ENCODE measurements at places on chromosomes 5 and 9. TPM values are rescaled to one million over a fixed set of nuclear protein-coding genes. Genes with fewer than 3 reads are reported as not detected.

RGS7BP gene
- 1.0 TPM for total RNA-seq

SH3TC2 gene
- 6.8 TPM for total RNA-seq

GRCh38 chr9:7340451-7340850 is 459.1 kb downstream of the DMAC1 start:
- H3K27me3 ChIP-seq, result no peaks in the 10 kb centered on the region
- no peak for DNase-seq
- no peaks in the 10 kb centered on the region for H3K36me3 ChIP-seq
- no peak overlapping the region for H3K27ac ChIP-seq
- H3K4me1 ChIP-seq, result peaks cover 7% of the 10 kb centered on the region
- H3K4me3 ChIP-seq, result no peak overlapping the region

GRCh38 chr9:84324811-84325210 is 15.7 kb downstream of the SLC28A3 start:
- H3K36me3 ChIP-seq, result peaks cover 4% of the 10 kb centered on the region
- no peak for DNase-seq
- no peak overlapping the region for H3K4me3 ChIP-seq
- H3K27ac ChIP-seq, result no peak overlapping the region

DNA sequence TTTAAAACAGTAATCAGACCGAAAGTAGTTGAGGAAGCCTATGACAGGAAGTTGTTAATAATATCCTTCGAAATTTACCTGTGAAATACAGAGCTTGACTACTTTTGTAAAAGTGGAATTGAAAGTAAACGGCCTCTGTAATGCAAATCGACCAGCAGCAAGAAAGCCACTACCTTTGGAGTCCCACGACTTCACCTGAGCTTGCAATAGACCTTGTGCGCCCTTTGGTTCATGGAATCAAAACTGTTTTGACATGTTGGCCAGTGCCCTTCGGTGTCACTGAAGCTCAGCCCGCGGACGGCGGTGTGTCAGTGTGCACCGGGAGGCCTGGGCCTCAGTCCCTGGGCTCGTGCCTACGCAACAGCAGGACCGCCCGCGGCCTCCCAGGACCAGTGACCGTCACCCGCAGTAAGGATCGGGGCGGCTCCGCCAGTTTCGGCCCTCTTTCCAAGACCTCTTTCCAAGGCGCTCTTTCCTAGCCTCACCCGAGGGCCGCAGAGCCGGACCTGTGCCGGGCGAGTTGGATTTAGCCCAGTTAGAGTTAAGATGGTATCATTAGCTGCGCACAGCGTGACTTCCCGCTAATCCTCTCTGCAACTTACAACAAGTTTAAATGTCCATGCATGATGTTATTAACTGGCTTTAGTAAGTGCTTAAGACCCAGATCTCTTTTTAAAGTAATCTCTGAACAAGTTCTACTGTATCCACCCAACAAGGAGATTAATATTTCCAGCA is 223.3 kb downstream of the MEF2C start:
- H3K4me3 ChIP-seq, result peak overlapping the region; percentile 39
- H3K27ac ChIP-seq, result no peak overlapping the region
- no peaks in the 10 kb centered on the region for H3K36me3 ChIP-seq
- peaks cover 8% of the 10 kb centered on the region for H3K4me1 ChIP-seq
- H3K27me3 ChIP-seq, result peaks cover 89% of the 10 kb centered on the region

DNA sequence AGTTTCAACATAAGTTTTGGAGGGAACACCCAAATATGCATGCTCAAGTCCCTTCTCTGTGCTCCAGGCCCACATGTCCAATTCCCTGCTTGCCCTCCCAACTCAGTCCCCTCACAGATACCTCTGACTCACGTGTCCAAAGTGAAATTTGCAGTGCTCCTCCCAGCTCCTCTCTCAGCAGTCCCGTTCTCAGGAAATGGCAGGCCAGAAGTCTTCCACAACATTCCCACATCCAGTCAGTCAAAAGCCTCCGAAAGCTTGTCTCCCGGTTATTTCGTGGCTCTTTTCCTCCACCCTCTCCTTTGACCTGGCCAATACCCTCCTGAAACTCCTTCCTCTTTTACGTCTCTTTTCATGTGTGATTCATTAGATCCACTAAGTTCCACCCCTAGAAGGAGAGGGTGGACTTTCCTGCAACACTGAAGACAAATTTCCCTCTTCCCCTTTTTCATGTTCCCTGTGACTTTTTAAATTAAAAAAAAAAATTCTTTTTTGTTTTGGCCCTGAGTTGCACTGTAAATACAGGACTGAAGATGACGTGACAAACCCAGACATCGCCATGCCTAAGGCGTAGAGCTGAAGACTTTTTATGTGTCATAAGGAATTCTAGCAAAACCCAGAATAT is 12.8 kb upstream of the MGAT1 start:
- H3K4me1 ChIP-seq, result peaks cover 59% of the 10 kb centered on the region
- H3K36me3 ChIP-seq, result no peaks in the 10 kb centered on the region
- H3K27me3 ChIP-seq, result no peaks in the 10 kb centered on the region

DNA sequence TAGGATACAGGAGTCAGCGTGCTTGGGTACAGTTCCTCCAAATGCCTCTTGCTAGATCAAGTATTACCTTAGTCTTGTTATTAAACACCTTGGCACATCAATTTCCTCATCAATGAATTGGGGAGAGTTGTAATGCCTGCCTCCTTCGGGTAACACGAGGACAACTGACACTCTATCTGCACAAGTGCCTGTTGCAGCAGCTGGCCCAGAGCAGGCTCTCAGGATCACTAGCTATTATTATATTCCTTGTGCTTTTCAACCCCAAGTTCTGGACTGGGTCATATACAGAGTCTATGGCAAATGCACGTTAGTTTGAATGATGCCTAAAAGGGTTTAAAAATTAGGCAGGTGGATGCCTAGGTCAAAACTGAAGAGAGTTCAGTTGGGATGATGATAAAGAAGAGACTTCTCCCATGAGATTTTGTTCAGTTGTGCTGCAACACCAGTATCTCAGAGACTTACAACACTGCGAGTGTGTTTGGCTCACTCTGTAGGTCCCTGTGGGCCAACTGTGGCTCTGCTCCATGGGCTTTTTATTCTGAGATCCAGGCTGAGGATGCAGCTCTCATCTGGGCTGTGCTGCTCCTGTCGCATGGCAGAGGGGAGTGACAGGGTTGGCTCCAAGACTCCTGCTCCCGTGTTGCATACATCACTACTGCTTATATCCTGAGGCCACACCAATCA is 41.1 kb upstream of the TEX48 start:
- peaks cover 24% of the 10 kb centered on the region for H3K4me1 ChIP-seq
- H3K27me3 ChIP-seq, result peaks cover 13% of the 10 kb centered on the region
- no peak for DNase-seq
- H3K36me3 ChIP-seq, result no peaks in the 10 kb centered on the region
- no peak overlapping the region for H3K4me3 ChIP-seq

DNA sequence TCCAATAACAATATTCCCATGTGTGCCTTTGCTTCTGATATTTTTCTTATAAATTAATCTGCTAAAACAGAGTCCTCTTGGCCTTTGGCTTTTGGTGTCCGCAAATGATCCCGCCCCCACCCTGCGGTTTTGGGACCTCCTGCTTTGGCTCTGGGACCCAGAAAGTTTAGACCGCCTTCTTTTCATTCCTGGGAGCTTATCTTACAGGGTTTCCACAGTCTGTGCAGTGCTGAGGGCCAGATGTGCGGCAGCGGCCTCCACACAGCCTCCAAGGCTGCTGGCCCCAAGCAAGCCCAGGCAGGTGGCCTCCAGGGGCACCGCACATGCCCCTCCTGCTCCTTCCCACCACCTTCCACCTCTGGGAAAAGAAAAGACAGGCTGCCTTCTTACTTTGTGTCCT is 191.5 kb downstream of the ERCC6L2 start:
- no peak for DNase-seq
- H3K4me1 ChIP-seq, result peaks cover 12% of the 10 kb centered on the region
- no peak overlapping the region for H3K27ac ChIP-seq
- no peak overlapping the region for H3K4me3 ChIP-seq
- no peaks in the 10 kb centered on the region for H3K36me3 ChIP-seq

GRCh38 chr5:10700516-10700915 is 60.5 kb downstream of the DAP start:
- no peaks in the 10 kb centered on the region for H3K36me3 ChIP-seq
- no peak overlapping the region for H3K27ac ChIP-seq
- DNase-seq, result no peak
- peaks cover 8% of the 10 kb centered on the region for H3K4me1 ChIP-seq
- no peaks in the 10 kb centered on the region for H3K27me3 ChIP-seq

GRCh38 chr9:117491491-117491890 is 76.6 kb upstream of the ASTN2 start:
- no peak overlapping the region for H3K27ac ChIP-seq
- peaks cover 31% of the 10 kb centered on the region for H3K27me3 ChIP-seq
- H3K36me3 ChIP-seq, result no peaks in the 10 kb centered on the region
- DNase-seq, result no peak
- H3K4me3 ChIP-seq, result no peak overlapping the region

DNA sequence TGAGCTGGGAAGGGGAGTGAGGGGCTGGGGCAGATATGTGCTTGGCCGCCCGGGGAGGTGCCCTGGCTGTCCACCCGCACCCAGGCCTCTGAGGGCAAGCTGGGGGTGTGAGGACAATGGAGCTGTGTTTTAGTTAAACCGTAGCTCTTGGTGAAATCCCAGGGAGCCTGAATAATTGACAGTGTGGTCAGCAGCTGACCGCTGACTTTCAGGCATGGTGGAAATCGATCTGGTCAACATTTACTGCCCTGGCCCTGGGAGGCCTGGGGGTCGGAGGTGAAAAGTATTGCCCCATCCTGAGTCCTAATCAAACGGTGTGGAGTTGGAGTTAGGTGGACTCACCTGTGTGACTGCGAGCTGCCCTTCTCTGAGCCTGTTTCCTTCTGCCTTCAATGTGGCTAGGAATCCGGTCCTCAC is 31.2 kb upstream of the CRB2 start:
- H3K36me3 ChIP-seq, result no peaks in the 10 kb centered on the region
- H3K27ac ChIP-seq, result no peak overlapping the region
- peaks cover 50% of the 10 kb centered on the region for H3K4me1 ChIP-seq
- no peak overlapping the region for H3K4me3 ChIP-seq
- no peaks in the 10 kb centered on the region for H3K27me3 ChIP-seq

- H3K4me1 ChIP-seq, result peaks cover 8% of the 10 kb centered on the region
- H3K27me3 ChIP-seq, result peaks cover 75% of the 10 kb centered on the region
- H3K4me3 ChIP-seq, result no peak overlapping the region
- no peak overlapping the region for H3K27ac ChIP-seq
- DNase-seq, result no peak
Observed at GRCh38 chr5:2193142-2193541, 310.4 kb upstream of the IRX4 start.

DNA sequence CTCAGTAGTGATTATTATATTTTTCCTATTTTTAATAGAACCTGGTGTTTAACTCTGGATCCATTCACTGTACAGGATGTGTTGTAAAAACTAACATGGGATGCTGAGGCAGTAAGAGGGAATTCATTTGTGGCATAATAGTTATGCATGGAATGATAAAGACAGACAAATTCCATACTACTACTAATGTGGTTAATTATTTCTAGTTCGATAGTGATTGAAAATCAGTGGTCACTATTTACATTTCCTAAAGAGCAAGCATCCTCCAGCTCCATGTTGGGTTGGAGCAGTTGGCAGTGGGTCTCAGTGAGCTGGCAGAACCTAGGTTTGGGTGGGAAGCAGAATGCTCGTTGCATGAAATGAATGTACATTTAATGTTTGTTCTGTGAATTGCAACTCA is 122.6 kb downstream of the SAXO1 start:
- DNase-seq, result no peak
- no peak overlapping the region for H3K4me3 ChIP-seq
- H3K27ac ChIP-seq, result no peak overlapping the region
- peaks cover 4% of the 10 kb centered on the region for H3K4me1 ChIP-seq
- no peaks in the 10 kb centered on the region for H3K36me3 ChIP-seq
- peaks cover 9% of the 10 kb centered on the region for H3K27me3 ChIP-seq

- peaks cover 7% of the 10 kb centered on the region for H3K27me3 ChIP-seq
- H3K4me1 ChIP-seq, result peaks cover 7% of the 10 kb centered on the region
- no peaks in the 10 kb centered on the region for H3K36me3 ChIP-seq
- DNase-seq, result no peak
Observed at GRCh38 chr9:3008091-3008490, 164.2 kb upstream of the PUM3 start.

- H3K4me3 ChIP-seq, result no peak overlapping the region
- peaks cover 4% of the 10 kb centered on the region for H3K4me1 ChIP-seq
- no peak overlapping the region for H3K27ac ChIP-seq
Observed at GRCh38 chr9:86176468-86176867, 77.1 kb upstream of the GOLM1 start.

- DNase-seq, result no peak
- no peak overlapping the region for H3K27ac ChIP-seq
- no peaks in the 10 kb centered on the region for H3K36me3 ChIP-seq
- no peaks in the 10 kb centered on the region for H3K27me3 ChIP-seq
- H3K4me3 ChIP-seq, result no peak overlapping the region
Observed at GRCh38 chr9:114124666-114125475, 25.8 kb upstream of the KIF12 start.

- no peak for DNase-seq
- H3K4me1 ChIP-seq, result no peaks in the 10 kb centered on the region
- no peaks in the 10 kb centered on the region for H3K27me3 ChIP-seq
- no peak overlapping the region for H3K27ac ChIP-seq
- peaks cover 2% of the 10 kb centered on the region for H3K36me3 ChIP-seq
- no peak overlapping the region for H3K4me3 ChIP-seq
Observed at GRCh38 chr5:120326651-120327050, 137.4 kb upstream of the PRR16 start.

DNA sequence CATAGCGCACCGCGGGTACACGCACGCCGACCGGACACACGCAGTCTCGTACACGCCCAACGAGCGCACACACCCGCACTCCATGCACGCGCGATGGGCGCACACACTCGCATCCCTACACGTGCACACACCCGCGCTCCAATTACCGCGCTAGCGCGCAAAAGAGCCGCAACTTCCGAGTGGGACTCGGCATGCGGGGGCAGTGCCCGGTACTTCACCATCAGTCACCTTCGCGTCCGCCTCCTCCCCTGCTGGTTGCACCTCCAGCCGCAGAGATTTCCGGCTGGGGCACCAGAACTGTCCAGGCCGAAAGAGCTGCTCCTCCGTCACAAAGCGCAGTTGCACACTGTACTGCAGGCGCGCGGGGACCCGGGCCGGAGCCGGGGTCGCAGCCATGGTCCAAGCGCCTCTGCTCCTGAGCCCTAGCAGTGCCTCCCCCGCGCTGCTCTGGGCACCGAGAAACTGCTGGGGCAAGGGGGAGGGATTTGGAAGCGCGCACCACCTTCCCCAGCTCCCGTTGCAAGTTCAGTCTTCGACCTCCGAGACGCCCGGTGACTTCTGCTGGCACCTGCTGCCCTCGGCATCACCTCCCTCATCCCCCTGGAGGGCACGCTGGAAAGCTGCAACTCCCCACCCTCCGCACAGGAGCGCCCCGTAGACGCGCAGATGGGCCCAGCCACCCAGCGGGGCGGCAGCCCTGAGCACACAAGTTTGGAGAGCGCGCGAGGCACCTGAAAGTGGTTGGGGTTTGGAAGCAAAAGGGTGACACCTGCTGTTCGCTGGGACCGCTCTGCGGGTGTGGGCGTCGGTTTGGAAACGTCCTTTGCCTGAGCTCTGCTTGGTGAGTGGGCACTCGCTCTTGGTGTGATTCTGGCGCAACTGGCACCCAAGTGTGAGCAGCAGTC is 337.4 kb upstream of the PUM3 start:
- peak; percentile 73 for DNase-seq
- H3K36me3 ChIP-seq, result no peaks in the 10 kb centered on the region
- H3K4me3 ChIP-seq, result peak overlapping the region; percentile 76
- H3K27me3 ChIP-seq, result peaks cover 52% of the 10 kb centered on the region
- peaks cover 16% of the 10 kb centered on the region for H3K4me1 ChIP-seq

GRCh38 chr5:102891175-102891574 is 136.1 kb downstream of the PAM start:
- no peaks in the 10 kb centered on the region for H3K36me3 ChIP-seq
- peaks cover 2% of the 10 kb centered on the region for H3K4me1 ChIP-seq
- H3K4me3 ChIP-seq, result no peak overlapping the region
- no peak for DNase-seq
- peak overlapping the region; percentile 26 for H3K27ac ChIP-seq
- H3K27me3 ChIP-seq, result no peaks in the 10 kb centered on the region

All from mesothelial cell of epicardium (in vitro differentiated cells).